Hematopoietic multipotent progenitor cell (in vitro differentiated cells): ENCODE measurements at places on chromosomes 1 and 21.

- DNase-seq, result no peak
Measured at GRCh38 chr1:201457508-201457960, 11.5 kb downstream of the PHLDA3 start.

GRCh38 chr1:184838504-184838951, 83.9 kb upstream of the EDEM3 start:
- peak; percentile 15 for DNase-seq

DNA sequence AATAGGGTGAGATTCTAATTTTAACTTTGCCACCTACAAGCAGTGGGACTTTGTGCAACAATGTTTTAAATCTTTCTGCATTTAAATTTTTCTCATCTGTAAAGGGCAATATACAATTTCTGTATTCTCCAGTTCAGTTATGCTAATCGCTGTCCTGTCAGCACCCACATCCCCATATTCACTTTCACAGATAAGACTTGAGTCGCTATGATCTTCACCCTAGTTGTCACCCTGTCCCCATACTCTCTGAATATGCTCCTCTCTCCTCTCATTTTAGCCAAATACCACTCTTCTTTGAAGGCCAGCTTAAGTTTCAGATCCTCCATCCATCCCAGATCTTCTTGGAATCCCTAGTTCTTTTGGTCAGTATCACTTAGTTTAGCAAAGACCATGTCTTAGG, 8.8 kb downstream of the DDR2 start:
- no peak for DNase-seq

DNA sequence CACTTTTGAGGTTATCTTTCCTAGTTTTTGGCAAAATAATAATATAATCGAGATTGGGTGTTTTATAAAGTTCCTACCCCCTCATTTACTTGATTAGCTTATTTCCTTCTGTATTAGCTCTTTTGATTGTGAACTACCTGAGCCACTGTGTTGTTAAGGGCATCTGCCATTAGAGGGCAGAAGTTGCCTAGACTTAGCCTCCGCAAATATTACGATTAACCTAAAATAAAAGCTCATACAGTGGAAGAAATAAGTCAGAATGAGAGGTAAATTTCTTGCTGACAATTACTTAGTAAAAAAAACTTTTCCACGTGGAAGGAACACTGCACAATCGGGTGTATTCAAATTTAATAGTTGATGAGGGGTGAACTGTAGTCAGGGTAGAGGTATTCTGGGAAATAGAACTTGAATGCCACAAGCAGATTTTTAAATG, 2.3 kb downstream of the H3-3A start:
- peak; percentile 24 for DNase-seq

DNA sequence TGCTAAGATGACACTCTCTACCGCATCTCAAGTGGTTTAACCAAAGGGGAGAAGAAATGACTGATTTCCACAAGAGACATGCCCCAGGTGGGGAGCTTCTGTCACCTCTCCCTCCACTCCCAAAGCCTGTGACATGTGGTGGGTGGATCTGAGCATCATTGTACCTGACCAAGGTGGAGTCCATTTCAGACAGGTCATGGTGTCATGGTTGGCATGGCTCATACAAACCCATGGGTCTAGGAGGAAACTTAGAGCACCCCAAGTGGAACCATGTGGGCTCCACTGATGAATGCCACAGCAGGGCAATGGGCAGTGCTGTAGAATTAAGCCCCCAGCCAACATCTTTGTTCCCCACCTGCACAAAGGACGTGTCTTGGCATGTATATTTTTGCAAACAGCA, 131.5 kb upstream of the EDN2 start:
- DNase-seq, result no peak

DNA sequence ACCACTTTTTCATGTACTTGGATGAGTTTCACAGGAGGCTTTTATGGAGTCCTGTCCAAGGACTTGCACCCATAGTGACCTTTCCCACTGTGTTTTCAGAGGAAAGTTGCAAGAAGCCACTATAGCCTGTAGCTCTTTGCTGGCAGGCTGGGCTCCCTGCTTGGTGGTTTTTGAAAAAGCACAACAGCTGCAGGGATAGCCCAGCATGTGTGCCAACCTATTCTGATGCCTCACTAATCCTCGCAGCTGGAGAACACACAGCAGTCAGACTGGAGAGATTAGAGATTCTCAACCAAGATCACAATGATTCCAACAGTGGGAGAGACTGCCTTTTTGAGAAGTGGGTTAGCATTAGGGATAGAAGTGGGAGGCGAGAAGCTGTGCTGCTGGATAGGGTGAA, 24.1 kb upstream of the ARHGEF11 start:
- DNase-seq, result no peak

GRCh38 chr1:100230765-100231164, 18.9 kb downstream of the DBT start:
- no peak for DNase-seq
